ENCODE measurements at places on chromosomes 4 and X.

DNA sequence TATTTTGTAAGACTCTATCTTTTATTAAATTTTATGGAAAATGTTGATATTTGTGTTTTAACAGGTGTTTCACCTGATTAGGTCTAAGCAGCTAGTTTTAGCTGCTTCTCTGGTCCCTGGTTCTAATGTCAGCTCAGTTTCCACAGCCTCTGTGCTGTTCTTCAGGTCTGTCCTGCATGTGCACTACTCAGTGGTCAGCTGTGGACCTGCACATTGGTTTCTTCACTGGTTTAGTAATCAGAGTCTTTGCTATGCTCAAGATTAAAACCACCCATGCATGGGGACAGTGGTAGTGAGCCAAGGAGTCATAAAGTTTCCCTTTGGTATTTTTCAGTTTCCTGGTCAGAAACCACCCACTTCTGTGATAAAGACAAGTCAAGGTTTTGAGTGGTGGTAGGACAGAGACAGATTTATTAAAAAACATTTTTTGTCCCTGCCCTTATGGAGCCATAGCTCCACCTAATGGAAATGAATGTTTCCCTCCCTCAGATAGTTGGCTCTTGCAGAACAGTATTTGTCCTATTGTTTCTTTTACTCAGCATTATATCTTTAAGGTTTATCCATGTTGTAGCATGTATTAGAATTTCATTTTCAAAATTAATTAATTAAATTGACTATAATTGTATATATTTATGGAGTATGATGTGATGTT is 36.8 kb upstream of the VBP1 start:
- DNase-seq = no peak

DNA sequence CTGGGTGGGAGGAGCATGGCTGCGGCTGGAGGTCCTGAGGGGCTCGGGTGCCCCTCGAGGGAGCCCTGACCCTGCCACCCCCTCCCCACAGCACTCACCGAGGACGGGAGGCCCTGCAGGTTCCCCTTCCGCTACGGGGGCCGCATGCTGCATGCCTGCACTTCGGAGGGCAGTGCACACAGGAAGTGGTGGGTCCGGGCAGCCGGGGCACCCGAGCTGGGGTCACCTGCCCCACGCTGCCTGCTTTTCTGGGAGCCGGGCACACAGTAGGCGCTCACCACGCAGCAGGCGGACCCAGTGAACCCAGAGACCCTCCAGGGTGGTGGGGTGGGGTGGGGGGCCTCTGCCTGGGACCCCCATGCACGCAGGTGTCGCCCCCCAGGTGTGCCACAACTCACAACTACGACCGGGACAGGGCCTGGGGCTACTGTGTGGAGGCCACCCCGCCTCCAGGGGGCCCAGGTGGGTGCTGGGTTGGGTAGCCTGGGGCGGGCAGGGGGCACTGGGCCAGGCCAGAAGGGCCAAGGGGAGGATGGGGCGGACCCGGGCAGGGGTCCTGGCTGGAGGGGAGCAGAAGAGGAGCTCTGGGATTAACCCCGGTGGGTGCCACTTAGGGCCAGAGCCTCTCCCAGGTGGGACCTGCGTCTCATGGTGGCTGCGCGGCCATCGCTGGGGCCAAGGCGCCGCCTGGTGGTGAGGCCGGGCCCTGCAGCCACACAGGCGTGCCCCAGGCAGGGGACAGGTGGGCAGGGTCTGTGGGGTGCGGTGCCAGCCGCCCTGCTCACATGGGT is 1.4 kb downstream of the HGFAC start:
- DNase-seq = no peak

- DNase-seq = no peak
These were observed 62.6 kb upstream of the CLNK start for GRCh38 chr4:10747186-10747585.

GRCh38 chrX:31747411-31747810 is 675.6 kb upstream of the FTHL17 start:
- no peak for DNase-seq

All from NCI-H1930 (cell line).